ENCODE measurements at places on chromosomes 1 and 21.

GRCh38 chr1:54340878-54341277, 65.3 kb downstream of the SSBP3 start:
- no peak for DNase-seq

GRCh38 chr1:201999625-202000238, 10.7 kb upstream of the ELF3 start:
- DNase-seq: no peak

- no peak for DNase-seq
Observed at GRCh38 chr1:111778541-111779051, 22.9 kb downstream of the DDX20 start.

DNA sequence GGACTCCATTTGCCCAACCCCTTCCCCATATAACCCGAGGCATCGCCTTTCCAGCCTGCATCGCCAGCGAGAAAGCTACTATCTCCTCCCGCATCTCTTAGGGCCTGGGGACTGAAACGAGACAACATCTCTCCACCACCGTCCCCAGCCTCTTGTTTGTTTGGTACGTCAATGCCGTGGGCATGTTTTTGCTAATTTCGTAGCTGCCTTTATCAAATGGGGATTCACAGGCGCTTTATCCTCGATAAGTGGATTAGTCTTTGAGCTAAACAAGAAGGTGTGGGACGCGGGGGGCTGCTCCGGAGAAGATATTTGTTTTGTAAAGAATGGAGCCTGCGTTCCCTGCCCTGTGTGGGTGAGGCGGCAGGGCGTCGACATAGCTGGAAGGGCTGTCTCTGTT, 91.6 kb downstream of the PAX7 start:
- DNase-seq: no peak

DNA sequence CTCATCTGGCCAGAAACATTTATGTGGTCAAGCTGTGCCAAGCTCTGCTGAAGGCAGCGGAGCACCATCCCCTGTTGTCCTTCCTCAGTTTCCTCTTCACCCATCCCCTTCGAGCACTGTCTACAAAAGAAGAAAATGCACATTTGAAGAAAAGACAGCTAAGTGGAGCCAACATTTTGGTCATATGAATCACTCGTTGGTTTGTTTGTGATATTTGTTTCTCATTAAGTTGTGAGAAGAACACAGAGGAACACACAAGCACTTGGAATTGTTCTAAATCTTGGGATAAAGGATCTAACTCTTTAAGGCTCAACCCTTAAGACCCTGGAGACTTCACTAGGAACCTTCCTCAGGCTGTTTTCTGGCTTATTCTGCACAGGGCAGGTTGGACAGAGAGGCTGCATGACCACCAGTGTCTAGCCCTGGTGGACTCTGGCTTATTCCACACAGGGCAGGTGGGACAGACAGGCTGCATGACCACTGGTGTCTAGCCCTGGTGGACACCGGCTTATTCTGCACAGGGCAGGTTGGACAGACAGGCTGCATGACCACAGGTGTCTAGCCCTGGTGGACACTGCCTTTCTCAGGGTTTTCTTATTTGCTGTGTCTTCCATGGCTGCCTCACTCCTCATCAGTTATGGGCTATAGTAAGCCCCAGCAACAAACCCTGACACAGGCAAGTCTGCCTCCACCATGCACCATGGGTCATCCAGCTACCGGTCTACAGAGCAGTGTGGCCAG, 35.3 kb upstream of the COL6A2 start:
- DNase-seq: no peak

DNA sequence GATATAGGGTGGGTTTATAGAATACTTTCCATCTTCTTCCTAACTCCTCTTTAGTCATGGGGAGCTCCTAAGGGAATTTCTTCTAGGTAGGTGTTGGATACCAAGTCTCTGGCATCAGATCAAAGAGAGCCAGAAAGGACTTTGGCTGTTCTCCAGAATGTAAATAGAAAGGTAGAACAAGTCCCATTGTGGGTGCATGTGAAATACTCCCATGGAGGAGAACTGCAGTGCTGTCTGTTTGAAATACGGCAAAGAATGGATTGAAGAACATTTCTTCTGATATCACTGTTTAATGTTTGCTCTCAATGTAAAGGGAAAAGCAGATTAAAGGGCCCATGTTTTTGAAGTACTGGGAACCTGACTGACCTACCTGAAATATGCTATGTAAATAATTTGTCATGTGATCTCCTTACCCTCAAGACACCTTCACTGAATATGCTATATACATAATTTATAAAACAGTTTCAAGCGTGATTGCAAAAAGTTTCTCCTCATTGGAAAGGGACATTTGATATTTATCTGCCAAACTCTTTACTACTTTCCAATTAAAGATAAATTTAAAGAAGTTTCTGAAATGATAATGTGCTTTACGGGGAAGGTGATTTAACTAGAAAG, 65.9 kb downstream of the LAMC1 start:
- DNase-seq: no peak

GRCh38 chr1:31441073-31441472, 28.1 kb downstream of the SERINC2 start:
- no peak for DNase-seq

- no peak for DNase-seq
Observed at GRCh38 chr1:99527078-99527477, 118.8 kb upstream of the PALMD start.

- peak; percentile 84 for DNase-seq
Observed at GRCh38 chr1:31548907-31549808, 27.2 kb upstream of the TINAGL1 start.

GRCh38 chr1:62452951-62453350, 16.1 kb downstream of the USP1 start:
- no peak for DNase-seq

- no peak for DNase-seq
Observed at GRCh38 chr1:68213843-68214242, 18.5 kb downstream of the WLS start.

DNA sequence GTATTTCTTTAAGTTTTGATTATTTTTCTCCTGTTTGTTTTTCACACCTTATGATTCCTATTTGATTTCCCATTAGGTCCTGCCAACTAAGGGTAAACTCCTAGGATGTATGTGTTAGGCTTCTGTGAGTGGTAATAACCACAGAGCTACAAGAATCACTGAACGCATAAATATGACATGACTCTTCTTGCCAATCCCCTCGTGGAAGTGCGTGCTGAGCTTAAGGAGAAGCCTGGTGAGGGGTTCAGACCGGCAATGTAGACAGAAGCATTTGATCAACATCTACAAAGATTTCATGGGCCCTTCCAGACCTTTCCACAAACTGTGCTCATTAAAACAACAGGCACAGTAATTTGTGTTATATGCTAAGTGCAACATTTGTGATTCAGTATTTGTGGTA, 273.8 kb upstream of the SNX7 start:
- DNase-seq: no peak

DNA sequence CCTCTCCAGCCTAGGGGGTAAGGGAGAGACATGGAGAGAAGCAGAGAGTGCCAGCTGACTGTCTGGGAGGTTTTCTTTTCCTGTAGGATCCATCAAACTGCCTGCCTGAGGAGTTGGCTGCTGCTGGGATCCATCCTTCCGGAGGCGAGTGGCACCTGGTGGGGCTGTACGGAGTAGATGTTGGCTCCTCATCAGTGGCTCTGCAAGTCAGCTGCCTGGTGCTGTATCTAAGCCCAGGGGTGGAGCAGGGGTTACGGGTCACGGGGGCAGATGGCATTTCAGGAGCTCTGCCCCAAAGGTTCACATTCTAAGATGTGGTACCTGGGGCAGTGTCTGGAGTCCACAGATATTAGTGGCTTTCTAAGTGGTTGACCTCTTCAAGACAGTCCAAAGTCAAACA, 128.0 kb downstream of the ACTL8 start:
- DNase-seq: no peak

GRCh38 chr1:212633161-212633560, 24.6 kb downstream of the ATF3 start:
- DNase-seq: no peak

DNA sequence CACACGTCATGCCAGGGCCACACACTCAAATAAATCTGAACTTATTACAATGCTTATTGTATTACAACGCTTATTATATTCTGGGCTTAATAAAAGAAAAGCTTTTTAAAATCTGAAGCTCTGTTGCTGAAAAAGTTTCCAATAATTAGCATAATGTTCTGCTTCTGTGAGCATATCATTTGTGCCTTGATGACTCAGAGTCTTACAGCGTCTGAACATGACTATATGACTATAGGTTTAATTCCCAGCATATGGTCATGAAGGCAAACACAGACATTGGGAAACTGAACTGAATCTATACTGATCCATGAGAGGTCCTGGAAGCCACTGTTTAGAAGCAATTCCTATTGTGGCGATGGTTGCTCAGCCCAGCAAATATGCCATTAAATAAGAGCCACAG, 66.3 kb downstream of the SIM2 start:
- DNase-seq: no peak

DNA sequence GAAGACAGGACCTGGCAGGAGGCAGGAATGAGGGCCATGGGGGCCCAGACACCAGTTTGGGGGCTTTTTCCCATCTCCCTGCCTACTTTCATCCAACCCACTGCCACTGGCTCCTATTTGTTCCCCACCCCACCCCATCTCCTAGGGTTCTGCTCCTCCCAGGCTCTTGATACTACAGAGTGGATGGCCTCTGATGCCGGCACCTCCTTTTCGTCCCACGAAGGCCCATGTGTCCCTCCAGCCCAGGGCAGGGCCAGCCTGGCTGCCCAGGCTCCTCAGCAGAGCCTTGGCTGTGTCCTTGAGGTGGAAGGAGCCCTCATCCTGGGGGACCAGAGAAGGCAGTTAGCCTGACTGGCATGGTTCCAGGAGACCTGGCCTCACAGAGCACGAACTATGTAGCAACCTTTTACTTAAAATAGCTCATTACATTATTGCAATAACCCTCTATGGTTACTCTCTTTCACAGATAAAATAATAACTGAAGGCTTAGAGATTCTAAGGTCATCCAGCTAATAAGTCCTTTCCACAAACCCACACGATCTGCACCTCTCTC, 3.5 kb downstream of the POMGNT1 start:
- no peak for DNase-seq

DNA sequence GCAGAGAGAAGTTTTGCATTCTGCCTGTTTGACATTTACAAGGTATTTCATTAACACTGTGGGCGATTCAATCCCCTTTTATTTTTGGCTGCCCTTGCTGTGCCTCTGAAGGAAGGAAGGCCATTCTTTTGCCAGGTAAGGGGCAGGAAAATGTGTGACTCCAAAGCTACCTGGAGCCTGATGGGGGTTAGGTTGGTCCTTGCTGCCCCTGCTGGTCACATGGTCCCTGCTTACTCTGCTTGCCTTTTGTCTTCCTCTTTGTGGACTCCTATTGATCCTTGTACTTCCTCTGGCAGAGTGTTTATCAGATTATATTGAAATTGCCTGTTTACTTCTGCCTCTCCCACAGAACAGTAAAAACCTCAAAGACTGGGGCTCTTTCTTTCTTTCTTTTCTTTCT, 65.7 kb downstream of the ST6GALNAC3 start:
- no peak for DNase-seq

GRCh38 chr1:89598450-89599331, 34.2 kb upstream of the LRRC8C start:
- no peak for DNase-seq

GRCh38 chr1:22627331-22627730, 9.1 kb upstream of the C1QA start:
- DNase-seq: no peak

DNA sequence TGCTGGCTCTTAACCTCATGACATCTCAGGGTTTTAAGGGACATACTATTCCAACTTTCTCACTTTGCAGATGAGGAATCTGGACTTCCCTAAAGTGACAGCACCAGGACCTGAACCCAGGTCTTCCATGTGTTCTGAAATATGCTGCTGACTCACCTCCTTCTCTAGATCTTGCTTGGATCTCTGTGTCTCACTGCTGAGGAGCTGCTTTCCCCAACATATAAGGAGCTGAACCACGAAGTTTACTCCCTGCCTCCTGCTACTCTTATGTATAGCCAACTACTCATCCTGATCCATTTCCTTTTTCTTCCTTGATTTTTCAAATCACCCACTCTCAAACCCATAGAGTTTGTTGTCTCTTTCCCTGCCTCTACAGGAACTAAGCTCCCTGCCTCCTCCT, 38.2 kb downstream of the ALG14 start:
- no peak for DNase-seq

- no peak for DNase-seq
Observed at GRCh38 chr1:110240476-110241210, 30.5 kb downstream of the KCNC4 start.

DNA sequence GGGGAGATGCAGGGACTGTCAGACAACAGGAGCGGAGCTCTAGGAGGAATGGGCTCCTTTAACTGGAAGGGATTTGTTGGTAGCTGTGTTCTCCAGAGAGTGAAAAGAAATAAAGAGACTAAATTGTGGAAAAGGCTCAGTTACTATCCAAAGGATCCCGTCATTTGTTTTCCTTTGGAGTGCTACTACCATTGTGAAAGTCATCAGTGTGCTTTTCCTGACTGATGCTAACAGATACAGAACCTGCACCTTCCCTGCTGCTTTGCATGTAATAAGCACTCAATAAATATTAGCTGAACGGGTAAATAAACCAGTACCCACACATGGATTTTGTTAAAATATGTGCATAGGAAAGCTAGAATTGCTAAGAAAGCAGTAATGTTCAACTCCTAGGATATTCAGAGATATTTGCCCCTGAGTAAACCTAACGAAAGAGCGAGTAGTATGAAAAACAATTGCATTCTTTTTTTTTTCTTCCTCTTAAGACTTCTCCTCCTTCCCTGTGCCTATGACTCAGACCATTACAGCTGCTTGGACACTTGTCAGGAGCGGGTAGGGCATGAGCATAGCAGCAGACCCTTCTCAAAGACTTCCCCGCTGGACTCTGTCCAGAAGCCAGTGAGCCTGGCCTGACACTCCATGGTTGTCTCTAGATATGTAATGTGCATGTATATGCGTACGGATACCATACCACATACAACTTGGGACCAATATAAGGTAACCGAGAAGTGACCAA, 41.7 kb downstream of the PTGFRN start:
- DNase-seq: no peak

DNA sequence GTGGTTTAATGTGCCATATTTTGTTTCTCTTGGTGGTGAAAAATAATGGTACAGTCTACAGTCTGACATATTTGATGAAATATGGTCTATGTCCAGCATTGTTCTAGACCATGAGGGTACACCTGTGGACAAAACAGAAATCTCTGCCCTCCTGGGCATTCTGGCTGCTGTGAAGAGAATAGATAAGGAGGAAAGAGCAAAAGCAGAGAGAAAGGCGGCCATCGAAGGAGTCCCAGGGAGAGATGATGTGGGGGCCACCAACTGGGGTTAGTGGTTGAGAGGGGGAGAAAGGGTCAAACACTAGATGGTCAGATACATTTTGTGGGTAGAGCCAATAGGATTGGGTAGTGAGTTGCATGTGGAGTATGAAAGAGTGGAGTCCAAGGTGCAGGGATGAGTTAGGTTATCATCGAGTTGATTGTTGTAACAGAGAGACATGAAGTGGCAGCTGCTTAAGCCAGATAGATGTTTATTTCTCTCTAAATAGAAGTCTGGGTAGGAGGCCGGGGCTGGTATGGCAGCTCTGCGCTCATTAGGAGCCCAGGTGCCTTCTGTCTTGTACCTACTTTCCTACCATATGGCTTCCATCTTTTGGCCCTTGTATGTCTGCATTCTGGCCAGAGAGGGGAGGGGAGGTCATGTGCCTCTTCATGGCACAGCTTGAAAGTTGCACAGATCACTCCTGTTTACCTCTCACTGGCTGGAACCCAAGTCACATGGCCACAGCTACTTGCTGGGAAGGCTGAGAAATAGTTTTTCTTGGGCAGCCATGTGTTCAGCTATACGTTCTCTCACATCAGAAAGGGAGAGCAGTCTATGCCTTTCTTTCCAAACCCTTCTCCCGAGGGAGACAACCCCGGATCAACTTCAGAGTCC, 13.0 kb downstream of the UBE4B start:
- no peak for DNase-seq

Measured in stimulated activated CD8-positive, alpha-beta memory T cell treated with anti-CD3 and anti-CD28 coated beads, Interleukin-4, amount 100 ng/mL, for 4 hours (primary cell).